Endodermal cell (in vitro differentiated cells): ENCODE measurements at places on chromosomes 12 and 14. TPM values are rescaled to one million over a fixed set of nuclear protein-coding genes. Genes with fewer than 3 reads are reported as not detected.

GRCh38 chr12:110826592-110827200 is 20.1 kb upstream of the CCDC63 start:
- no peak overlapping the region for H3K4me3 ChIP-seq
- no peaks in the 10 kb centered on the region for H3K36me3 ChIP-seq
- peak; percentile 99 for DNase-seq

DNA sequence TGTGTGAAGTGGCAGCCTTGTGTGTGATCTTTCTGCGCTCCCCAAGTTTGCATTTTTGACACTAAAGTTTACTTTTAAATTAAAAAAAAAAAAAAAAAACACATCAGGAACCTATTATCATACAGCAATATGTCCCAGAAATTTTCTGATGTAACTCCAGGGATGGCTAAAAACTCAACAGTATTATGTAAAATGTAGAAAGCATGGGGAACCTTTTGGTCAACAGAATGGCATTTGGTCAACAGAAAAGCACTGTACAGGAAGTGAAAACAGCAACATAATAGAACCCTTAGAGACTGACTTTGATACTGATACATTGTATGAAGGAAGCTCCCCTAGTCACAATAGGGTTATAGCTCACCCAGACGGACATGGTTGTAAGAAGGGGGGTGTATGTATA is 224.3 kb downstream of the ITPR2 start:
- DNase-seq = no peak
- peaks cover 4% of the 10 kb centered on the region for H3K4me1 ChIP-seq
- H3K36me3 ChIP-seq = no peaks in the 10 kb centered on the region
- H3K27me3 ChIP-seq = no peaks in the 10 kb centered on the region

- H3K27me3 ChIP-seq = no peaks in the 10 kb centered on the region
- H3K4me3 ChIP-seq = peak within 1 kb of the TSS; percentile 100
- no peaks in the 10 kb centered on the region for H3K4me1 ChIP-seq
- peak within 1 kb of the TSS; percentile 98 for H3K27ac ChIP-seq
- DNase-seq = peak; percentile 96
- peaks cover 42% of the 10 kb centered on the region for H3K36me3 ChIP-seq
Measured at GRCh38 chr14:58298477-58299400, at the start of gene ARID4A. ARID4A (plus strand) TSS chr14:58298555; CDS start chr14:58299855, 1,300 bp downstream.

- peaks cover 37% of the 10 kb centered on the region for H3K27me3 ChIP-seq
- no peaks in the 10 kb centered on the region for H3K4me1 ChIP-seq
- no peak overlapping the region for H3K4me3 ChIP-seq
- DNase-seq = no peak
- H3K36me3 ChIP-seq = no peaks in the 10 kb centered on the region
Measured at GRCh38 chr12:106573239-106573638, 9.6 kb upstream of the RFX4 start.

DNA sequence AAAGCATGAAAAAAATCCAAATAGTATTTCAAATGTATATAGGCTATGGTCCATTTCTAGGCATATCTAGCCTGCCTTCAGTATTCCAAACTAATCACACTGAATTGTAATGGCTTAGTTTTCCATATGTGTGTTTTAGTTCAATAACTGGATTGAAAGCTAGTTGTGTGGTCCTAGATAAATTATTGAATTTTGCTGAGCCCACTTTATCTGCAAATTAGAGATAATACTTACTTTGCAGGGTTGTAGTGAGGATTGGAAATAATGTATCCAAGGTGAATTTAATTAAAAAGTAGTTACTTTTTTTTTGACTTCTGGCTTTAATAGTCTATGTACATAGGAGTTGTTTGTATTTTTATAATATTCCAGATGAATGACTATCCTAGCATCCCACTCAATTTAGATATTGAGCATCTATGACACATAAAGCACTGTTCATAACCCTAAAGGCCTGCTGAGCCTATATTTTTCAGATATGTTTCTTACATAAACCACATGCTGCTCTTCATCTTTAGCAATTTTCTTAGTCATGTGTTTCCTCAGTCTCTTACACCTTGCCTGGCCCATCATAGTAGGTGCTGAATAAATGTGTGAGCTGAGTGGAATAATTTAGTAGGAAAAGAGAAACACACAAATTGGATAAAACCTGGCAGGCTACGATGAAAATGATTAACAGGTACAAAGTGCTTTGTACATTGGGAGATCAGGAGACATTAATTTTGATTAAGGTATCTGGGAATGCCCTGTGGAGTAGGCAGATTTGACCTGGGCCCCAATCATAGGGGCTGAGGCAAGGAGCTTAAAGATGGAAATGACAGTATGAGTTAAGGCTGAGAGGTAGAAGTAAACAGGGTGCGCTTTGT is 1.1 kb upstream of the ATP23 start:
- no peak overlapping the region for H3K27ac ChIP-seq
- H3K4me3 ChIP-seq = peak overlapping the region; percentile 87
- peaks cover 17% of the 10 kb centered on the region for H3K27me3 ChIP-seq
- DNase-seq = no peak

- DNase-seq = no peak
- no peak overlapping the region for H3K27ac ChIP-seq
- no peak overlapping the region for H3K4me3 ChIP-seq
Measured at GRCh38 chr14:97187916-97188315, 390.7 kb downstream of the VRK1 start.

GRCh38 chr14:100762901-100763300 is 36.2 kb downstream of the DLK1 start:
- no peak overlapping the region for H3K4me3 ChIP-seq
- H3K27me3 ChIP-seq = peaks cover 7% of the 10 kb centered on the region
- no peak for DNase-seq
- peaks cover 6% of the 10 kb centered on the region for H3K4me1 ChIP-seq
- H3K36me3 ChIP-seq = no peaks in the 10 kb centered on the region

DNA sequence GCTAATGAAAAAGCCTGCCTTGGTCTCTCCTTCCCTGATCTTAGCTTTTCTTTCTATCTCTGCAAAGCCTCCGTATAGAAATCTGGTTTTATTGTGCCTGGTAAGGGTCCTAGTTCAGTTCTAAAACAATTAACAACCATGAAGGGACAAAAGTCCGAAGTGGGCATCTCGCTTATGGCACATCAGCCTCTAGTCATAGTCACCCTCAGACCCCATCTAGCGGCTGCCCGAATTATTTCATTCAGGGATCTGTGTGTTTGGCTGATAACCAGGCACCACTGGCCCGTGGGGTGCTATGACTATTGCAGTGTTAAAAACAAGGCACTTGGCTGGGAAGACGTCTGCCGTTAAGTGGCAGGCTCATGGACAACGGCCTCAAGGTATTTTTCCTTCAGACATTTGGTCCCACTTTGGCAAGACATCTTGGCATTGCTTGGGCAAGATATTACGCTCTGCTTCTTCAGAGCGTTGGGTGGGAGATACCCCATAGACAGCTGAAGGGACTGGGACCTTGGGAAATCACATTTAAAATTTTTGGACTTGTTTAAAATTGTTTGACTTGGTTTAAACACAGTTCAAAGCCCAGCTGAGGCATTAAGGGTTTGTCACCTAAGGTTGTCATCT is 87.1 kb downstream of the SINHCAF start:
- H3K27ac ChIP-seq = no peak overlapping the region
- H3K36me3 ChIP-seq = no peaks in the 10 kb centered on the region
- no peaks in the 10 kb centered on the region for H3K27me3 ChIP-seq
- peak; percentile 95 for DNase-seq

- DNase-seq = no peak
- H3K4me3 ChIP-seq = no peak overlapping the region
- H3K36me3 ChIP-seq = no peaks in the 10 kb centered on the region
Measured at GRCh38 chr14:89186856-89187376, 230.1 kb downstream of the FOXN3 start.

- no peak overlapping the region for H3K27ac ChIP-seq
- H3K4me1 ChIP-seq = no peaks in the 10 kb centered on the region
- no peaks in the 10 kb centered on the region for H3K36me3 ChIP-seq
- DNase-seq = peak; percentile 87
Measured at GRCh38 chr12:40693207-40693821, 1.1 kb downstream of the CNTN1 start.

DNA sequence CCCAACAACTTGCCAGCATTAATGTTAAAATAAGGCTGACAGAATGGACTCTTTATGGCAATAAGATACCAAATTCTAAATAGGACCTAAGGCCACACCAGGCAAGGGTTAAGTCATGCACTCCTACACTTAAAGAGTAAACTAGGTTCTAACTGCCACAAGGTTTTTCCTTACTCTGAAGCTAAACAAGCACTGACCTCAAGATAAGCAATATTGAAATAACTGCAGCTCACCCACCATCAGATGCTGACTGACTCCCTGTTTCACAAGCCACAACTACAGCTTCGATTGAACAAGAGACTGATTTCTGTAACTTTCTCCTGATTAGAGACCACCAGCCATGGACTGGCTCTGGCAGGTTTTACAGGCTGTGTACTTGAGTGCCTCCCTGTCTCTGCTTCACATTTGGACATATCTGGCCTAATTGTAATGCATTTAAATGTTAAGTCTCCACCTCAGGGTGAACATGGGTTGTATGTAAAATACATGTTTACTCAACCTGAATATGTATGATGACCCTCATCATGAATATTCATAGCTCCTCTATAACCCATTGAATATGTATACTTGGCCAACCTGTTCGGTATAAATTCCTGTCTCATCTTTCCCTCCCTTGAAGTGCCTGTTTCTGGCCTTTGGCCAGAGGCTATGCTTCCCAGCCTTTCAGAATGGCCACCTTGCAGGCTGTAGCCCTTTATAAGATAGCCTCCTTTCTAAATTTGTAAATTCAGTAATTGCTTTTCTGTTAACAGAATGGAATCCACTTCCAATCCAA is 70.5 kb upstream of the DAAM1 start:
- H3K4me3 ChIP-seq = no peak overlapping the region
- H3K27me3 ChIP-seq = no peaks in the 10 kb centered on the region
- no peaks in the 10 kb centered on the region for H3K4me1 ChIP-seq
- H3K27ac ChIP-seq = no peak overlapping the region

DNA sequence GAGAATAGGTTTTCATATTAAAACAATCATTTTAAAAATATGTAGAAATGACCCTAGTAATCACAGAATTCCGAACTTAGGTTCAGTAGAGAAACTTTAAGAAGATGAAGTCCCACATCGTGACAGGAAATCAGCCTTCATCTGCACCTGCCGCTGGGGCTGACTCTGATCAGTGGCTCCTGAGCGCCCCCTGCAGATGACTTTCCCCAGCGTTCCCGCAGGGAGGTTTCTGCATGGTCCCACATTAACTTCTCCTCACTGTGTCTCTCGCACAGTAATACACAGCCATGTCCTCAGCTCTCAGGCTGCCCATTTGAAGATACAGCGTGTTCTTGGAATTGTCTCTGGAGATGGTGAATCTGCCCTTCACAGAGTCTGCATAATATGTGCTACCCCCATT is 1131.1 kb downstream of the TMEM121 start:
- H3K27me3 ChIP-seq = no peaks in the 10 kb centered on the region
- H3K36me3 ChIP-seq = no peaks in the 10 kb centered on the region
- no peaks in the 10 kb centered on the region for H3K4me1 ChIP-seq

DNA sequence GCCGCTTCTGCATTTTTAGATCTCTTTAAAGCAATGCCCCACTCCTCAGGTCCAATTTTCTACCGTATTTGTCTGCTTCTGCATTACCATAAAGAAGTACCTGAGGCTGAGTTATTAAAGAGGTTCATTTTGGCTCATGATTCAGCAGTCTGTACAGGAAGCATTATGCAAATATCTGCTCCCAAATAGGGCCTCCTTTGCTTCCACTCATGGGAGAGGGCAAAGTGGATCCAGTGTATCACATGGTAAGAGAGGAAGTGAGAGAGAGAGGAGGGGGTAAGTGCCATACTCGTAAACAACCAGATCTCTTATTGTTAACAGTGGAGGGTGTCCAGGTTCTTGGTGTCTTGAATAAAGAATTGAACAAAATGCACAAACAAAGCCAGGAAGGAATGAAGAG is 316.1 kb upstream of the SEL1L start:
- no peaks in the 10 kb centered on the region for H3K27me3 ChIP-seq
- no peak for DNase-seq
- H3K4me1 ChIP-seq = no peaks in the 10 kb centered on the region
- no peaks in the 10 kb centered on the region for H3K36me3 ChIP-seq
- H3K4me3 ChIP-seq = no peak overlapping the region

GRCh38 chr12:27965966-27966365 is 6.6 kb downstream of the PTHLH start:
- no peak for DNase-seq
- H3K27me3 ChIP-seq = peaks cover 63% of the 10 kb centered on the region
- no peaks in the 10 kb centered on the region for H3K36me3 ChIP-seq

The GEMIN2 gene
- total RNA-seq = 35.2 and 35.6 TPM in 2 replicates

The CHGA gene
- 4.6 and 4.7 TPM in 2 replicates for total RNA-seq

The STRAP gene
- 362 and 397 TPM in 2 replicates for total RNA-seq

The TMEM30B gene
- total RNA-seq = 8.6 and 10.1 TPM in 2 replicates

The KIF5A gene
- total RNA-seq = 4.5 and 5.3 TPM in 2 replicates

The SMIM41 gene
- not detected in 3 replicates for total RNA-seq
